ENCODE measurements at places on chromosomes 12 and 14.

DNA sequence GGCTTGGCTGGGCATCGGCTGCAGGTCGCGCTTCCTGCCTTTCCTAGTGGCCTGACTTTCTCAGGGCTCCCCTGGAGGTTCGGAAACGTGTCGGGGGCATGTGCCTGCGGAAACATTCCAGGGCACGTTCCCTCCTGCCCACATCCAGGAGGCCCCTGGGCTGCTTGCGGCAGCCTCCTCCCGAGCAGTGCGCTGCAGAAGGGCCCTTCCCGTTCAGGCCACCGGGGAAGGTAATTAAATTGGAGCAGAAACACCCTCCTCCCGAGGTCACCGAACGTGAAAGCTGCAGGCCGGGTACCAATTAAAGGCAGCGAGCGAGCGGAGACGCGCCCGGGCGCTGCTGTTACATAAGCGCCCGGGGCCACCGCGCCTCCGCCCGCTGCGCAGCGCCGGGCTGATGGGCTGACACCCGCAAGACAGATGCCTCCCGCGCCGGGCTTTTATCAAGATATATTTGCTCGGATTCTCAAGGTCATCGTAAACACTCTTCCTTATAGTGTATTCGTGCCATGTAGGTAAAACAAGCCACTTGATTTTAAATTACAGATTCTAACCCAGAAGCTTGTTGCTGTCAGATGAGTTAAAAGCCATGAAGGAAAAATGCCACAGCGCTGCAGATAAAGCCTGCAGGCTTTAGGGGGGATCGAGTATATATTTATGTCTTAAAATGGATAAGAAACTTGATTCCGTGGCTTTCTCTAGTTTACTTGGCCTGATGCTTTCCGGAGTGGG lies 31.4 kb downstream of the SSPN start:
- DNase-seq = no peak

GRCh38 chr12:120754792-120755191 lies 29.2 kb downstream of the ACADS start:
- DNase-seq = no peak

GRCh38 chr12:127728285-127728684 lies 538.7 kb upstream of the TMEM132C start:
- no peak for DNase-seq

DNA sequence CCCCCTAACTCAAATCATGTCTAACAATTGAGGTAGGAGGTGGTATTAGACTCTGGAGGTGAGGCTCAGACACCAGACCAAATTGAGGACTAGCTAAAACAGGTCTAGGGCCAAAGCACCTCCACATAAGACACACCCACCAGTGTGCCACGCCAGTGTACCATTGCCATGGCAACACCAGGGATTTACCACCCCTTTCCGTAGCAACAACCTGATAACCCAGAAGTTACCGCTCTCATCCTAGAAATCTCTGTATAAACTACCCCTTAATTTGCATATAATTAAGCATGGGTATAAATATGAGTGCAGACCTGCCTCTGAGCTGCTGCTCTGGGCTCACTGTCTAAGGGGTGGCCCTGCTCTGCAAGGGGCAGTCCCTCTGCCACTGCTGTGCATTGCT lies 57.4 kb upstream of the PPP2R5C start:
- DNase-seq = no peak

GRCh38 chr14:90546767-90547166 lies 149.9 kb downstream of the CALM1 start:
- DNase-seq = no peak

GRCh38 chr14:44113769-44114730 lies 393.0 kb downstream of the FSCB start:
- no peak for DNase-seq

- peak; percentile 34 for DNase-seq
These were observed 12.1 kb downstream of the ZFHX2 start for GRCh38 chr14:23539248-23540140.

Measured in CD4-positive, alpha-beta T cell treated with Interleukin-17A for 4 hours (primary cell).